Stimulated activated CD4-positive, alpha-beta T cell treated with anti-CD3 and anti-CD28 coated beads, Interleukin-1b, Interleukin-23, amount 100 ng/mL, for 24 hours (primary cell): ENCODE measurements at places on chromosomes 6 and 20.

DNA sequence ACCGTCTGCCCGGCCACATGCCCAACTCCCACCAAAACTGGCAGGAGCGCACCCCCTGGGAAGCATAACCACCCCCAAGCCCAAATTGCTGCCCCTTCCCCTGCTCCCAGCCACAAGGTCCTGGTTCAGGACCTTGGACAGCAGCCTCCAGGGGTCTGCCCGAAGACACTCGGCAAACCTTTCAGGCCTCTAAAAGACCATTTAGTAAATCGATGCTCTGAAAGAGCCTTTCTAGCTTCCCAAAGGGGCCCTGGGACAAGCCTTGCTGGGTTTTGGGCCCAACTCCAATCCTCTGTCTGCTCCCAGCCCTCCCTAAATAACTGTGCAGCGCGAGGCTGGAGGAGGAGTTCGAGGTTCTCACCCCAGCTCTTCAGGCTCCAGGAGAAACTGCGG lies 30.5 kb downstream of the GRM4 start:
- peak; percentile 5 for DNase-seq

DNA sequence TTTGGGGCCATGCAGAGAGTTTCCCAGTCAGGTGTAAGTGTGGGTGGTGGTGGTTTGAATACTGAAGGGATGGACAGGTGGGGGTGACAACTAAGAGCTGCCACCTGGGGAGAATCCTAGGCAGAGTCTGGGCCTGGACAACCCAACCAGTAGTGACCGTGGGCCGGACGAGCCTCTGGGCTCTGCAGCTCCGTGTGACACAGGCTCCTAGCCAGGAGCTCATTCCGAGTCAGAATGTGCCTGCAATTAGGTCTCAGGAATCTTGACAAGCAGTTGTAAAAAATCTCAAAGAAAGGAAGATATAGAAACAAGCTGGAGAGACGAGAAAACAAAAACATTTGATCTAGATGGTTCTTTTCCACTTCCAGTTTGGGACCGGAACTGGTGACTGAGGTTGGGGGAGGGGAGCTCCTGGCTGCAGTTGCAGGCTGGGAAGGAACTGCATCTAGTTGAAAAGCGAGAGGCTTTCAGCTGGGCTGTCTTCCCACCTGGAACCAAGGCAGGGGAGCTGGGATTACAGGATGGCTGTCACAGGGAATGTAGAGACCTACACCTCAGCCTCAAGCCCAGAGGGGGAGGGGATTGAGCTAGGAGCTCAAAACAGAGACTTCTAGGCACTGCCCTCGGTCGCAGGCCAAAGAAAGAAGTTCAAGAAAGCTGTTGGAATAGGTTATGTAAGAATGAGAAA lies 156.9 kb downstream of the PAX1 start:
- DNase-seq = no peak

GRCh38 chr6:115443825-115444478 lies 616.7 kb downstream of the FRK start:
- DNase-seq = no peak

- DNase-seq = no peak
Observed at GRCh38 chr20:41167481-41168253, 30.3 kb downstream of the PLCG1 start.

DNA sequence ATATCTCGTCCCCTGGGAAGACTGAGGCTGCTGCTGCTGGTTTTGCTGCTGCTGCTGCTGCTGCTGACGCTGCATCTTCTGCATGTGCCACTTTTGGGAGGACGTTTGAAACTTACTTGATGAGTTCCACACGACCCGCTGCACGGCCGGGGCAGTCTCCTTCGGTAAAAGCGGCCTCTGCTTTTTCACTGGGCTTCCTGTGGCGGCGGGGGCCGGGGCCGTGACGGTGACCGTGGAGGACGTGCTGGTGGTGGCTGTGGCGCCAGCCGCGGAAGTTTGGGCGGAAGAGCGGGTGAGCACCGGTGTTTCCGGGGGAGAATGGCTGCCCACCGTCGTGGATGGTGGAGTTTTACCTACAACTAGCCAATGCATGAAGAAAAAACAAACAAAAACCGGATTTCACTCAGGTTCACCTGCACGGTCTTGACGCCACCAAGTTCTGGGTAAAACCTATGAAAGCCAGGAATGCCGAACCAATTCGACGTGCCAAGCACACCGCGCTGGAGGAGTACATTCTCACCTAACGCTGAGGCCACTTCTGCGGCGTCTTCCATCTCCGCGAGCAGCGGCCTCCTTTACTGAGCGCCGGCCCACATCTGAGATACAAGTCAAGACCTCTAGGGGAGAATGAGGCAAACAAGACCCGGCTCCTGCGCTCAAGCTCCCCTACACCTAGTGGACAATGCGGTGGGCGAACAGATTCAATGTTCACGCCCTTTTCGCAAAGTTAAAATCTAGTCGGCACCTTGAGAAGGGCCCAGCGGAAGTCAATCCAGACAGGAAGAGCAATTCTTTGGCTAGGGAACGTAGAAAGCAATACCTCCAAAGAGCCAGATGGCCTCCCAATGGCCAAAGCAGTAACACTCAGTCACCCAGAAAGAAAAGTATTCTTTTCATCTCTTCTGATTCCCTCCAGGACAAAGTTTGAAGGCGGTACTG lies 117.5 kb downstream of the ZMYND8 start:
- no peak for DNase-seq

- no peak for DNase-seq
Observed at GRCh38 chr20:46309945-46310344, 1.6 kb upstream of the CDH22 start.
